ENCODE measurements at places on chromosomes 1 and 21.

DNA sequence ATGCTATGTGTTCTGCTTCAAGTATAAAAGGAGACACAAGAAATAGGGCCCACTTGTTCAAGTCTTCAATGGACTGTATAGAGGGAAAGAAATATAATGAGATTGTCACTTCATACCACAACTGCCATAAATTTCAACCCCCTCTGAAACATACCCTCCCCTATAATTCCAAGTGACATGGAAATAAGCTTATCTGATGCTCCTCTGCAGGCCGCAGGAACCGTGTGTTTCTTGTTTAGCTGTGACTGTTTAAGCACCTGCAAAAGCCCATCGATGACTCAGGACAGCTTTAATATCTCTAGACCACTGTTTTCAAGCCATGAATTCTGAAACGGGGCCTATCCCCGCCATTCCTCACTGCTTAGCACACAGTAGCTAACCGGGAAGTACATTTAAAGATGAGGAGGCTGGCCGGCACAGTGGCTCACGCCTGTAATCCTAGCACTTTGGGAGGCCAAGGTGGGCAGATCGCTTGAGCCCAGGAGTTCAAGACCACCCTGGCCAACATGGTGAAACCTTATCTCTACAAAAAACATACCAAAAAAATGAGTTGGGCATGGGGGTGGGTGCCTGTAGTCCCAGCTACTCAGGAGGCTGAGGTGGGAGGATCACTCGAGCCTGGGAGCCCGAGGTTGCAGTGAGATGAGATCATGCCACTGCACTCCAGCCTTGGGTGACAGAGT lies 4.2 kb downstream of the HLCS start:
- no peak for DNase-seq

DNA sequence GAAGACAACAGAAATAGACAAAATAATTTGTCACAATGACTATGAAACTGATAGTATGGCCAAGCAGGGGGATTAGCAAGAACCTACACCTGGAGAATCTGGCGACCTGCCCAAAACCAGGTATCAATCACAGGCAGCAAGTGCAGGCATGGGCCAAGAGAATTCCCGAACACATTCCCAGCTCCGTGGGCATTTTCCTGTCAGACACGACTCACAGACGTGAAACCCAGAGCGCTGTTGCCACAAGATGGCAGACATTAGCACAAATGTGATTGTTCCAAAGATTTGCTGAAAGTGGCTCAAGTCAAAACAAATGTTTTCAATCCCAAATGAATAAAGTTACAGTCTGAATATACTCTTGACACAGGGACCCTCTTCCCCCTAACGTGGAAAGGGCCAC lies 36.8 kb downstream of the HLCS start:
- DNase-seq: no peak

DNA sequence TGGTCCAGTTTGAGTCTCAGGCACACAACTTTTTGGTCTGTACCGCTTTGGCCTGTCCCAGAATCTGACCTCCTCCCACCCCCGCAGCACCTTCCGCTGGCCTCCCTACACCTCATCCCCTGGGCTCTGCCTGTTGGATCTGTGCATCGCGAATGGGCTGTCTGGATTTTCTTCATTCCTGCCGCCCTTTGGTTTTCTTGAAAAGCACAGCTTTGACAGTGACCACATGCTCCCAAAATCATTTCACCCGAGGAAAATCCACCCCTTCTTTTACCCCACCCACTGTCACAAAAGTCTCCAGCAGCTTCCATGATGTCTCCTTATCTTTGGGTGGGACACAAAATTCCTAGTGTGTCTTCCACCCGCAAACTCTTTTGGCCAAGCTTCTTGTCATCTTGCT lies 65.0 kb upstream of the SSX2IP start:
- no peak for DNase-seq

DNA sequence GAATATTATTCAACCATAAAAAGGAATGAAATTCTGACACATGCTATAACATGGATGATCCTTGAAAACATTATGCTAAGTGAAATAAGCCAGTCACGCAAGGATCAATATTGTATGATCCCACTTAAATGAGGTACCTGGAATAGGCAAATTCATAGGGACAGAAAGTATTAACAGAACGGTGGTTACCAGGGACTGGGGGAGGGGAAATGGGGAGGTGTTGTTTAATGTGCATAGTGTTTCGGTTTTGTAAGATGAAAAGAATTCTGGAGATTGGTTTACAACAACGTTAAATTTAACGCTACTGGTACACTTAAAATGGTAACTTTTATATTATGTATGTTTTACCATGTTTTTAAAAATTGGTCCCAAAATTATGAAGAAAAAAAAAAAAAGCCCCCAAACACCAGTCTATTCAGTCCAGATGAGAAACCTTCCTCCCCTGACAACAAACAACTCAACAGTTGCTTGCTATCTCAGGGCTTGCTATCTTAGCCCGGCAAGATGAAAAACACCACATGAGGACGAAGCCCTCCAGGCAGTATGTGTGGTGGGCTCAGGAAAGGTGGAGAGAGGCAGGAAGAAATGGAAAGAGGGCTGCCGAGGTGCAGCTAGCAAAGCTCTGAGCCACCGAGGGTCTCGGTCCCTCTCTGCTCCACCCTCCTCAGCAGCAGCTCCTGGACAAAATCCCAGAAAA lies 8.5 kb downstream of the NUAK2 start:
- no peak for DNase-seq

GRCh38 chr1:243312952-243313634 lies 57.3 kb downstream of the SDCCAG8 start:
- no peak for DNase-seq

DNA sequence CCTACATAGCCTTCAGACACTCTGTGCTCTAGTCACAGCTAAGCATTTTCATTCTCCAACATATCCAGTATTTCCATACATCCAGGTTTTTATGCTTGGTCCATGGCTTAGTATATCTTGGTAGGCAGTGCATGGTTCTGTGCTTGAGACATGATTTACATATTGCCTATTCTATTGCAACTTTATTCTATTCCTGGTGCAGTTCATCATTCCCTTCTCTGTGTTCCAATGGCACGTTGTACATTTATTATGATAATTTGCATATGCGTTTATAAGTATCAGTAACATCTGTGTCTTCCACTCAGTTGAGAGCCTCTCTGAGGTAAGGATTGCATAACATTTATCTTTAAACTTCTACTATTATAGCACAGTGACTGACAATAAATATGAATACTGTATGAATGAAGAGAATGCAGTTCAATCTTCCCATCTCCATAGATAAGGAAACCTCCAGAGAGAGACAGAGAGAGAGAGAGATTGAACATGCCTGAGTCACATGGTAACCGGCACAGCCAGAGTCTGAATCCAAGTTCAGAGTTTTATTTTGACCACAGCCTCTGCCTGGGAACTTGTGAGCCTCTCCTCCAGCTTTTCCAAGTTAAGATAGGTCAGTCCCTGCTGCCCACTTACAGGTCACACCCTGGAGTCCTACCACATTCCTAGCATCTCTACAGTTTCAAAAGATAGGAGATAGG lies 41.5 kb downstream of the PLPPR5 start:
- no peak for DNase-seq

GRCh38 chr1:149942207-149942606 lies 5.5 kb upstream of the MTMR11 start:
- DNase-seq: peak; percentile 77

GRCh38 chr1:246121533-246121932 lies 385.5 kb downstream of the SMYD3 start:
- no peak for DNase-seq

- DNase-seq: no peak
These were observed 6.1 kb upstream of the CDC73 start for GRCh38 chr1:193115629-193116227.

- no peak for DNase-seq
These were observed 91.6 kb upstream of the COL6A1 start for GRCh38 chr21:45889961-45890360.

DNA sequence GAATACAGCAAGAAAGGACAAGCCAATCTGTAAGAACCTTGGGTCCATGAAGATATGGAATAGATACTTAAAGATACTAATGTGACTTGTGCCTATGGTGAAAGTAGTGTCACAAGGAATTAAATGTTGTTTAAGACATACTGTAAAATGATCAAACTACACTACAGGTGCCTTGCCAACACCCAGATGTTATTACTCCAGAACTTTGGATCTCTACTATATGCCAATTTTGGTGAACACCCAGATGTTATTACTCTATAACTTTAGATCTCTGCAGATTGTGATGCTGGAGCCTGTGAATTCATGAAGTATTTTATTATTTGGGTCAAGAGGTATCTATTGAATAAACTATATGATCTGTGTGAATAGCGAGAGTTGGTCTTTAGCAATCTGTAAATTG lies 59.9 kb upstream of the B3GALT5 start:
- no peak for DNase-seq

DNA sequence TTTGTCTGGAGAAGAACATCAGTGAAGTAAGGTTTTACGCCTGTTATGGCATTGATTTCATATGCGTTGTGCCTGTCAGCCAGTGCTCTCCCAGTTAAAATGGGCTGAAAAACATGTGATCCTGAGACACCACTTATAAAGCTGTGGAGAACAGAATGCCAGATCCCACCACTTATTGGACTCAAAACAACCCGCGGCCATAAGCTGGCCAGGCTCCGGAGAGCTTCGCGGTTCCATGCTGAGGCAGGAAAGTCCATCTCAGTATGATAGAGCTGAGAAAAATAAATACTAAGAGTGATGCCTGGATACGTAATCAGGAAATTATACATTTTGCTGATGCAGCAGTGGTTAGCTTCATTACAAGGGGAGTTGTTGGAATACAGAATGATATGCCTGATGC lies 5.1 kb downstream of the APOBEC4 start:
- DNase-seq: no peak

- no peak for DNase-seq
These were observed 62.6 kb downstream of the ARHGEF16 start for GRCh38 chr1:3516911-3517675.

All from iPS-NIHi11 (cell line).